ENCODE measurements at places on chromosomes 13 and 19. TPM values are rescaled to one million over a fixed set of nuclear protein-coding genes. Genes with fewer than 3 reads are reported as not detected.

DNA sequence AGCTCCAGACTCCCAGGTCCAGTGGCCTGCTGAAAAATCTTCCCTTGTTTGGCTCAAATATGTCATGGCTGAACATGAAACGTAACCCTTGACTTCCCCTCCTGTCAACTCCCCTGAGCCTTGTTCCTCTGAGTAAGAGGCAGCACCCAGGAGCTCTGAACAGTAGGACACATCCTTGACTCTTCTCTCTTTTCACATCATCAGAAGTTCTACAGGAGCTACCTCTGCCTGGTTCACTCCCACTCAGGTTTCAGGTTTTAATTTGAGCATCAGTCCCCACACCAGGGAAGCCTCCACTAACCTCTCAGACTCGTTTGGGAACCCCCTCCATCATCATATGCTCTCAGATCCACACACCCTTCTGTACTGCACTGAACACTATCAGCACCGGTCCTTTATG, 30.3 kb downstream of the ZNF823 start:
- DNase-seq = no peak

- no peak for DNase-seq
Observed at GRCh38 chr13:28268800-28269223, 130.5 kb downstream of the PAN3 start.

- DNase-seq = no peak
Observed at GRCh38 chr19:51820831-51821446, 26.0 kb downstream of the FPR3 start.

Gene C1QTNF9B
- 3.6 TPM for total RNA-seq

- no peak for DNase-seq
Observed at GRCh38 chr13:113730831-113731191, 28.2 kb upstream of the TMEM255B start.

Gene NLRP7
- total RNA-seq = 0.24 TPM

DNA sequence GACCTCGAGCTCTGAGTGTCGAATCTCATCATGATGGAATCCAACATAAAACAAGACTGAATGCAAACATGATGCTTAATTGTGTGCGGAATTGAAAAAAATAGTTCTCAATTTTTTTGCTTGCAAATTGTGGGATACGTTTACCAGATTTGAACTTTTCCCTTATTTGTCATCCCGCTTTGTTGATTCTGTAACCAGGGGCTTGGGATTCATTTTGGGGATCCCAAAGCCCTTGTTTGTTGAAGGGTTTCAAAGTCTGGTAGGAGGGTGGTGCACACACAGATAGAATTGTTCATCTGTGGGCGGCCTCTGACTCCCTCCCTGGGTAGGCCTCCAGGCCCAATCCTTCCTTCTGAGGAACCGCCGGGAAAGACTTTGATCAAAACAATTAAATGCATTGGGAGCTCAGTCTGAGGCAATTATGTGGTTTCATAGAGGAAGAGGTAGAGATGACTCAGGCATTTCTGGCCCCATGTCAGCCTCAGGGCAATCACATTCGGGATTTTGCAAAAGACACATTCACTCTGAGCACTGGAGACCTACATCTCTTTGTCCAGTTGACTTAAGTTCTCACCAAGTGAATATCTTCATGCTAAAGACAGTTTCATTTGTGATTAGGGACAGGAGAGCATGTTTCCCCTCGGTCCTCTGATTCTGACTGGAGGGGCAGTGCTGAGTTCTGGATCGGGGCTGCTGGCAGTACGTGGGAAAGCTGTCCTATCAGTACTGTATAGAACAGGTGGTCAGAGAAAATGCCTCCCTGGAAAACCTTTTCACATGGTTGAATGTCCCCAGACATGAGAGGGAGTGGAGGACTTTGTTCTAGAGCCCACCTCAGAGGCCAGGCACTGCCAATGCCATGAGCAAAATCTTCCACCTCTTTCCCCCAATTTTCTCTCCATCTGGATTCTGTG, 27.8 kb upstream of the IGFL4 start:
- DNase-seq = peak; percentile 19

DNA sequence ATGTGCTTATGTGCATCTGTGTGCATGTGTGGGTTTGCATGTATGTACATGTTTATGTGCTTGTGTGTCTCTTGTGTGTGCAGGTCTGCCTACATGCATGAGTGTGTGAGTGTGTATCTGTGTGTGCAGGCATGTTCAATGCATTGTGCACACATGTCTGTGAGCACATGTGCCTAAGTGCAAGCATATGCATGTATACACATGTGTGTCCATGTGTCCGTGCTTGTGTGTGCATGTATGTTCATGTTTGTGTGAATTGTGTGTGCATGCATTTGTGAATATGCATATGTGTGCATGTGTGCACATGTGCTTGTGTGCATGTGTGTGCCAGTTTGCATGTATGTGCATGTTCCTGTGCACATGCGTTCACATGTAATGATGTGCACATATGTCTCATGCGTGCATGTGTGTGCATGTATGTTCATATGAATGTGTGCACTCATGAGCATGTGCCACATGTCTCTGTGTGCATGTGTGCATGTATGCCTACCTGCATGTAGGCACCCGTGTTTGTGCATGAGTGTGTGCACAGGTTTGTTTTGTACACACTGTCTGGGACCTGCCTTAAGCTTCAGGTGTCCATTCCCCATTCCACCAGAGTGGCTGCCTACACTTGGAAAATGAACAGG, 32.1 kb upstream of the PTPRS start:
- no peak for DNase-seq

Gene AMER2
- total RNA-seq = 2.4 TPM

DNA sequence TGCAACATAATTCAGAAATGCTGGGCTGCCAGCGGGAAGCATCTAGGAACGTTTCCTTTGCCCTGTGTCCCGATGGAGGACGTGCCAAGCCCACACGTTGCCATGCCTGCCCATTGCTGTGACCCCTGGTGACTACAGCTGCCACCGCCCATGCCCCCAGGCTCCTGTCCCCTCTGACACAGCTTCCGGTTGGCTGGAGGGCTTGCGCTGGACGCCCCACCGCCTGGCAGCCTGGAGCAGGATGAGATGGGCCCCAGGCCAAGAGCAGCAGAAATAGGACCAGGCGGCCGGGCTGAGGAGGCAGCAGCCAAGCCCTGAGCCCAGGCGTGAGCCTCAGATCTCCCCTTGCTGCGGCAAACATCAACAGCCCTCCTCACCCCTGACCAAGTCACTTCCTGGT, 125.9 kb downstream of the COL4A2 start:
- no peak for DNase-seq

GRCh38 chr13:29980339-29980738, 129.9 kb upstream of the UBL3 start:
- DNase-seq = no peak

DNA sequence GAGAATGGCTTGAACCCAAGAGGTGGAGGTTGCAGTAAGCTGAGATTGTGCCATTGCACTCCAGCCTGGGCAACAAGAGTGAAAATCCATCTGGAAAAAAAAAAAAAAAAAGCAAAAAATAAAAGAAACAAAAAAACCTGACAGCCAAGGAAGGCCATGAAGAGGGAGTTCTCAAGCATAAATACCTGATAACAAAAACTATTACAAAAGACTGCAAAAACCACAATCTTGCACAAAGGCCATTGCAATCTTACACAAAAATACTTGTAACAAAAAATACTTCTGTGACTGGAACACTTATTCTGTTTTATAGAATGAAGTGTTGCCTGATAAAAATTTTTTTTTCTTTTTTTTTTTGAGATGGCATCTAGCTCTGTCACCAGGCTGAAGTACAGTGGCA, 61.5 kb upstream of the TSC22D1 start:
- no peak for DNase-seq

GRCh38 chr13:53408306-53408705, 379.7 kb downstream of the OLFM4 start:
- DNase-seq = no peak

GRCh38 chr19:49058562-49058961, 1.0 kb upstream of the CGB7 start:
- DNase-seq = no peak

DNA sequence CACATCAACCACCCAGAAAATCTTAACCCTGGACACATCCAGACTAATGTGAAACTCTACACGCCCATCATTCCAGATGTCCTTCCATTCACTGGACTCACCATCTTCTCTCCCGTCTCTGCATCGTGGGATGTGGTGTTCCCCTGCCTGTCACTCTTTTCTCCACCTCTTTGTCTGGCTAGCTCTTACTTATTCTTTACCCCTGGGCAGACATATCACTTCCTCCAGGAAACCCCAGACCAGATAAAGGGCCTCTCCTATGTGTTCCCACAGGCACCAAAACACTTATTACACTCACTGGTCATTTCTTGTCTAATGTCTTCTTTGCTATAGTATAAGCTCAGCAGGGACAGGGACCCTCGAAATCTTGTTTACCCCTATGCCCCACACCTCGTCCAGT, 109.3 kb upstream of the IPO5 start:
- DNase-seq = no peak

Gene MCEMP1
- 0.96 TPM for total RNA-seq

Gene PLPPR3
- not detected for total RNA-seq

DNA sequence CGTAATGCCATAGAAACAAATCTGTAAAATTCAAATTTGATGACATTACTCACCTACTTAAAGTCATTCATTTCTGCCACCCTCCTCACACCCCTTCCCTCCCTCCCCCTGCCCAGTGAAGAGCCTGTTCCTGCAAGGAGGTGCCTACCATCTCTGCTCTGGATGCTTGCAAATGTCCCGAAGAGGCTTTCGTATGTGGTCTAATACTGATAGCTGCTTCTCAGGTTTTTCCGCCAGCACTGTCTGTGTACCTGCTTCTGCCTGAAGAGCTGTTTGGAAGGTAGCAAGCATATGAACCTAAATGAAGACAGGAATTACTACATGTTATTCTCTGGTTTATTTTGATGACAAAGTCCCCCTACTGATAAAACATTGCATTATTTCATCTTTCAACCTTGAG, 57.1 kb downstream of the GPALPP1 start:
- DNase-seq = no peak

GRCh38 chr13:54337540-54337939, 1308.9 kb downstream of the OLFM4 start:
- DNase-seq = no peak

GRCh38 chr13:40185414-40185813, 481.0 kb downstream of the FOXO1 start:
- no peak for DNase-seq

GRCh38 chr19:46784262-46785053, 3.9 kb downstream of the SLC1A5 start:
- peak; percentile 76 for DNase-seq

Gene ZNF567
- 7.7 TPM for total RNA-seq

- DNase-seq = no peak
Observed at GRCh38 chr19:38496603-38497487, 63.4 kb downstream of the RYR1 start.

DNA sequence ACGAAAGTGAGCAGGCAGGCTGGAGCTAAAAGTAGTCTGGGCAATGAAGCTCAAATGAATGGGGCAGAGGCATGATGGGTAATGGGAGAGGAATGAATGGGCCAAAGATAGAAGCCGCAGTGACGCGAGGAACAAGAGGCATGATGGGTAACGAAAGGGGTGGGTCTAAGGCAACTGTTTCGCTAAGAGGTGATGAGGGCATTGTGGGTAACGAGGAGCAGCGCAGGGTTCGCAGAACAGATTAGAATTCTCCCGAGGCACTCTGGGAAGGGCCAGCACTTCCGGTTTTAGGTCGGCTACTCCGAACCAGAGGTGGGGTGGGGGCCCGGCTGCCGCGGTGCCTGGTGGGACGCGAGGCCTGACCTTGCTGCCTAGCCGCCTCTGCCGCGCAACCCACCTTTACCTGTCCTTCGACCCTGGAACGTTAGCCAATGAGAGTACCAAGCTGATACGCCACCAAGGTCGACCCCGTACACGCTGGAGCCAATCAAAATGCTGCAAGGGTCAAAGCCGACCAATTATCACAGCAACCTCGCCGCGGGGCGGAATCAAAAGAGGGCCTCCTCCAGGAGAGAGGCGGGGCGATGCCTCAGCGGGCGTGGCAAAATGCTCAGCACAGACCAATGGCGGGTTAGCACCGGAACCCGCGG, 563 bp upstream of the TOMM40 start:
- DNase-seq = peak; percentile 100

GRCh38 chr19:57438925-57439324, 3.8 kb downstream of the ZNF749 start:
- no peak for DNase-seq

Data from umbilical cord (tissue), 2 donors.